Neural crest cell (in vitro differentiated cells): ENCODE measurements at places on chromosomes 11 and 22. TPM values are rescaled to one million over a fixed set of nuclear protein-coding genes. Genes with fewer than 3 reads are reported as not detected.

DNA sequence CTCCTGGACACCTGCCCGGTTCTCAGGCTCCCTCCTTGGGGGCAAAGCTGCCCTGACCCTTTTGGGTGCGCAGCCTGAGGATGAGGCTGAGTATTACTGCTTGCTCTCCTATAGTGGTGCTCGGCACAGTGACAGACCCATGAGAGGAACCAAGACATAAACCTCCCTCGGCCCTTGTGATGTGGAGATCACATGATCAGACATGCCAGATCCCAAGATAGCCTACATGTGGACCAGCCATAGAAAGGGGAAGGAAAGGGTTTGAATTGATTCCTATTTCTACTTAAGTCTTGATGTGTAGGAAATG lies 125.3 kb downstream of the VPREB1 start:
- no peak for DNase-seq

GRCh38 chr11:22472306-22472705 lies 134.1 kb downstream of the SLC17A6 start:
- DNase-seq: no peak

DNA sequence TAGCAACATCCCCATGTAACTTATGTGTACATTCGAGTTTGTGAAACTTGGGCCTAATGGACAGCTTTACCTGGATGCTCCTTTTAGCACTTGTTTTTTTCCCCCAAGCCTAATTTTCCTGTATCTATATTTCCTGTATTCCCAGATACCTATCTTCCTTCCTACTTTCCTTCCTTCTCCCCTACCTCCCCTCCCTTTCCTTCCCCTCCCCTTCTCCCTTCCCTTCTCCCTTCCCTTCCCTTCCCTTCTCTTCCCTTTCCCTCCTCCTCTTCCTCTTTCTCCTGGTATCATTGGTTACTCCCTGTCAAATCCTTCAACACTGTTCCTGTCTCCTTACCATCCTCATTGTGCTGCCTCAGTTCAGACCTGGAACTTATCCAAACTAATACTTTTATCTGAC lies 111.8 kb downstream of the HIPK3 start:
- DNase-seq: no peak

DNA sequence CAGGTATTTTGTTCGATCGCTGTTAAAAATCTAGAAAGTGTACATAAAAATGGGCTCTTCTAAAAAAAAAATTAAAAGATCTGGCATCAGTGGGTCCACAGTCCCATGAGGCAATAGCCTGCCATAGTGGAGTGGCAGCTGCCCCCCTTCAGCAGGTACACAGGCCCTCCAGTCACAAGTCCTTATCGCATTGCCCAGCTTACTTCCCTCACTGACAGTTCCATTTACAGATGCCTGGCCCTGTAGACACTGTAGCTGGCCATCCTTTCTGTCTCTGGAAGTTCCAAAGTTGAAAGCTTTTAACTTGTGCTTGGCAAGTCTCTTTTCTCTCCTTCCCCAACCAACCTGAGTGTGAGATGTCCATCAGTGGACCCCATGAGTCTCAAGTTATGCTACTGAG lies 11.4 kb downstream of the ZNRF3 start:
- no peak for DNase-seq

- no peak for DNase-seq
These were observed 174.2 kb upstream of the ARHGAP20 start for GRCh38 chr11:110886288-110886970.

DNA sequence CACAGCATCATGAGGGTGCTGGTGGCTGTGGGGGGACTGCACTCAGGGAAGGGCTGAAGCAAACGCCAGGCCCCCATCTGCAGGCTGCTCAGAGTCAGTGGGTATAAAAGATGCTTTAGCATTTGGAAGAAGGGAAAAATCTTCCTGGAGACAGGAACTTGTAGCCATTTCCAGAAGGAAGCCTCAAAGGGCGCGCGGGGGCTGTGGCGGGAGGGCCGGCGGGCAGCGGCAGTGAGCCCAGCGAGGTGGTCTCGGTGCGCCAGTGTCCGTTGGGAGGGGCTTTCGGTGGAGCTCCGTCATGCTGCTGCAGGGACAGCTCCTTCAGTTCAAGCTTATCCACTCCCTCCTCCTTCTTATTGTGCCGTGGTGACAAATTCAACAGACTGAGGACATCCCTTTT lies 63.0 kb upstream of the PITPNB start:
- no peak for DNase-seq

- DNase-seq: no peak
These were observed 4.0 kb downstream of the NPAT start for GRCh38 chr11:108218455-108218854.

- DNase-seq: no peak
These were observed 7.3 kb downstream of the NEAT1 start for GRCh38 chr11:65429724-65430405.

- no peak for DNase-seq
These were observed 5.0 kb downstream of the CRKL start for GRCh38 chr22:20922141-20922751.

DNA sequence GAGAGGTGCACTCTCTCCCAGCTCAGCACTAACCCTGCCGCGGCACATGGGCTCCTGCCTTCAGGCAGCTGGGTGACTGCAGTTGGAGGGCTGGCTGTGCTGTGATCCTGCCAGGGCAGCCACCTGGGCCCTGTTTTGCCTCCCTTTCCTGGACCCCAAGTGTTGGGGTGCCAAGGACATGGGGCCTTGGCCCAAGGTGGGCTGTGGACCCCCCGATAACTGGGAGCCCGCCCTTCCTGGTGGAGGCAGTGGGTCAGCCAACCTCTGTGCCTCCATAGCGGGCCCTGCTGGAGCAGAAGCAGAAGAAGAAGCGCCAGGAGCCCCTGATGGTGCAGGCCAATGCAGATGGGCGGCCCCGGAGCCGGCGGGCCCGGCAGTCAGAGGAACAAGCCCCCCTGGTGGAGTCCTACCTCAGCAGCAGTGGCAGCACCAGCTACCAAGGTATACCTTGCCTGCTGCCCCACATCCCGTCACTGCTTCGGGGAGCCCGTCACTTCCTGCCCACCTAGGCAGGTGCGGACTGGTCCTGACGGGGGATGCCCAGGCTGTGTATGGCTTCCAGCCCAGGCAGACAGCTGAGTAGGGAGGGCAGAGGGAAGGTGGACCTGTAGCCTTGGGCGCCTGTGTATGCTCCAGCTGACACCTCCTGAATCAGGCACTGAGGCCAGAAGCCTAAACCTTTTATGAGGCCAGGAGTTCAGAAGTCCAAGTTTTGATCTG lies 8.9 kb downstream of the TUB start:
- DNase-seq: no peak

GRCh38 chr11:8610532-8611116 lies 16.6 kb upstream of the STK33 start:
- DNase-seq: no peak

GRCh38 chr22:24707470-24707801 lies 67.1 kb downstream of the PIWIL3 start:
- no peak for DNase-seq

- no peak for DNase-seq
These were observed 62.7 kb downstream of the TECTA start for GRCh38 chr11:121163658-121164308.

DNA sequence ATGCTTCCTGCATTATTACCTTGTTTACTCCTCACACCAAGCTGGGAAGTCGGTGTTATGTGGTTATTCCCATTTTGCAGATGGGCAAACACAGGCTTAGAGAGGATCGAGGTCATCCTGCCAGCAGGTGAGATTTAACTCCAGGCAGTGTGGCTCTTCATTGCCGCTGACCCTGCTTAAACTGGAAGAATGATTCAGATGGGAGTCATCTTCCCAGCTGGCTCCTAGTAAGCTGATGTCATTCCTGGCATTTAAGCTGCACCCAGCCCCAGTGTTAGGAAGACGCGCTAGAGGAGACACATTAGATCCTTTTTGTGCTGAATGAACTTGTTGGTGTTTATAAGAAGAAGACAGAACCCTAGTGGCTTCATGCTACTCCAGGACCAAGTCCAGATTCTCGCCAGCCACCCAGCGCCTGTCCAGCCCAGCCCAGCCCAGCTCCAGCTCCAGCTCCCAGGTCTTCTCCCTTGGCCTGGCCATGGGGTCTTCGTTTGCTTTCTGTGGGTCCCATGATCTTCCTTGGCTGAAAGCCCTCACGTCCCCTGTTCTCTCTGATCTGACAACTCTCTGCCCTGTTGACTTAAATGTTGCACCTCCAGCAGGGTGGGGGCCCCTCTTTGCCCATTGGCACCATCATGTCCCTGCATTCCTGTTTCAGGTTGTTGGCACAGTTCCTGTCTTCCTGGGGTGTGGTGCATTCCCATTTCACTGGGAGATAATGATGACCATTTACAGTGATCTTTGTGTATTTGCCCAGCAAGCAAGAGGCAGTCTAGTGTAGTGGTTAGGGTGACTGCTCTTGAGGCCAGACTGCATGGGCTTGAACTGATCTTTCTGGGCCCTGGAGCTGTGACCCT lies 13.6 kb downstream of the PARVB start:
- DNase-seq: no peak

- no peak for DNase-seq
These were observed 149.8 kb downstream of the CCDC34 start for GRCh38 chr11:27213232-27213660.

- DNase-seq: no peak
These were observed 537 bp downstream of the EP300 start for GRCh38 chr22:41092847-41093411.

DNA sequence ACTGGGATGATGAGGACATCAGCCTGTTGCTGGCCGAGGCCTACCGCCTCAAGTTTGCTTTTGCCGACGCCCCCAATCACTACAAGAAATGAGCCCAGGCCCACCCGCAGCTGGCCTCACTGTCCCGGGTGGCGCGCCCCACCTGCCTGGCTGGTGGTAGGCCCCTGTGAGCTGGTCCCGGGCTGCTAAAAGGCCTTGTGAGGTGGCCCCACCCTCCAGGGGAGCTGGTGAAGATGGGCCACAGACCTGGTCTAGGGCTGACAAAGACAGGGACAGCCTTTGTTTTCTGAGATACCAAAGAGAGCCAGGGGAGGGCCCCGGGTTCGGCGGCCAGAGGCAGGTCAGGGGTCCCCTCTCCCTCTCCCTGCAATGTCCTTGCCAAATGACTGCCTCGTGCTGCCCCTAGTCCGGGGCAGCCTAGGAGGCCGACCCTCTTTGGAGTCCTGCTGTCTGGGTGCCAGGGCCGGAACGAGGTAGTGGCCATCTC lies 411.1 kb downstream of the TBC1D22A start:
- DNase-seq: no peak

The MYRF gene
- 3.5 and 3.9 TPM in 2 replicates for total RNA-seq

The IFITM2 gene
- total RNA-seq: 55.0 and 67.2 TPM in 2 replicates

The VEGFB gene
- 61.2 and 62.7 TPM in 2 replicates for total RNA-seq

The IL18 gene
- total RNA-seq: not detected in 2 replicates

The C1QTNF4 gene
- total RNA-seq: 18.9 and 21.4 TPM in 2 replicates

The OR2D2 gene
- 0.27 and 0.44 TPM in 2 replicates for total RNA-seq
